ENCODE measurements at places on chromosomes 6 and 20. TPM values are rescaled to one million over a fixed set of nuclear protein-coding genes. Genes with fewer than 3 reads are reported as not detected.

MRPS18A gene
- 41.3 TPM for total RNA-seq

SPAG4 gene
- total RNA-seq = 3.2 TPM

PCK1 gene
- not detected for total RNA-seq

KIF25 gene
- not detected for total RNA-seq

CLDN20 gene
- total RNA-seq = not detected

TRAM2 gene
- total RNA-seq = 12.8 TPM

GABRR1 gene
- not detected for total RNA-seq

BMP7 gene
- total RNA-seq = not detected

XKR7 gene
- total RNA-seq = not detected

SNAP91 gene
- total RNA-seq = 0.07 TPM

RIPOR3 gene
- total RNA-seq = 1.6 TPM

PSORS1C2 gene
- total RNA-seq = not detected

GNL1 gene
- 30.9 TPM for total RNA-seq

All from nasal cavity respiratory epithelium epithelial cell of viscerocranial mucosa (primary cell).